ENCODE measurements at places on chromosomes 5 and 9.
A peak's percentile ranks its signal among the peaks of the same experiment; 100 is the strongest.

DNA sequence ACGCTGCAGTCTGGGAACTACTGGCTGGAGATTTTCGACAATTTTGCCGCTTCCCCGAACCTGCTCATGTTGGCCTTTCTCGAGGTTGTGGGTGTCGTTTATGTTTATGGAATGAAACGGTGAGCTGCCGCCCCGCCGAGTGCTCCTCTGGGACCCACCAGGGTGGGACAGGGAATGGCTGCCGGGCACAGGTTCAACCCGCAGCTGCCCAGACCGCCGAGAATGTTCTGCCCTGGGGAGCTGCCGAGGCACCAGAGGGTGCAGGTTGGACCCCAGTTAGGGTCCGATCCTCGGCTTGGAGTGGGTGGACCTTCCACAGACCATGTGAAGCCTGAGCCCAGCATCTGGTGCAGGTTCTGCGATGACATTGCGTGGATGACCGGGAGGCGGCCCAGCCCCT lies 19.1 kb downstream of the SLC6A18 start:
- no peak for DNase-seq

DNA sequence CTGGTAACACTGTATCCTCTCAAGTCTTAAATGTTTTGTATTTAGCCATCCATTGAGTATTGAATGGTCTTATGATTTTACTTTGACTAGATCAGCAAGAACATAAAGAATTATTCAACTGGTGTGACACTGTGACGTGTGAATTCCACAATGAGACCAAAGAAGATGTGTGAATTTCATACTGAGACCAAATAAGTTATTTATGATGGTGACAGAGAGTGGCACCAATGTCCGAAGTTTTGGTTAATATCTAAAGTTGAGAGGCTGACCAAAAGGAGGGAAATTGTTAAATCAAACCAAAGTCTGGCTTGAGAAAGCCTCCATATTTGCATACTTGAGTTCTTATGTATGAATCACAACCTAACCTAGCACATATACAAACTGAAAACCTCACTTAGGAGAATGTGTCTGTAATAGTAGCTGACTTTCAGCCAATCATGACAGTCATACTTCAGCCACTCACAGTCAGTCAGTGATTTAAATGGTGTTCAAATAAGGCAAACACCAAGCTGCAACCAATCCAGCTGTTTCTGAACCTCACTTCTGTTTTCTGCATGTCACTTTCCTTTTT lies 31.5 kb upstream of the FAM170A start:
- DNase-seq, result no peak

DNA sequence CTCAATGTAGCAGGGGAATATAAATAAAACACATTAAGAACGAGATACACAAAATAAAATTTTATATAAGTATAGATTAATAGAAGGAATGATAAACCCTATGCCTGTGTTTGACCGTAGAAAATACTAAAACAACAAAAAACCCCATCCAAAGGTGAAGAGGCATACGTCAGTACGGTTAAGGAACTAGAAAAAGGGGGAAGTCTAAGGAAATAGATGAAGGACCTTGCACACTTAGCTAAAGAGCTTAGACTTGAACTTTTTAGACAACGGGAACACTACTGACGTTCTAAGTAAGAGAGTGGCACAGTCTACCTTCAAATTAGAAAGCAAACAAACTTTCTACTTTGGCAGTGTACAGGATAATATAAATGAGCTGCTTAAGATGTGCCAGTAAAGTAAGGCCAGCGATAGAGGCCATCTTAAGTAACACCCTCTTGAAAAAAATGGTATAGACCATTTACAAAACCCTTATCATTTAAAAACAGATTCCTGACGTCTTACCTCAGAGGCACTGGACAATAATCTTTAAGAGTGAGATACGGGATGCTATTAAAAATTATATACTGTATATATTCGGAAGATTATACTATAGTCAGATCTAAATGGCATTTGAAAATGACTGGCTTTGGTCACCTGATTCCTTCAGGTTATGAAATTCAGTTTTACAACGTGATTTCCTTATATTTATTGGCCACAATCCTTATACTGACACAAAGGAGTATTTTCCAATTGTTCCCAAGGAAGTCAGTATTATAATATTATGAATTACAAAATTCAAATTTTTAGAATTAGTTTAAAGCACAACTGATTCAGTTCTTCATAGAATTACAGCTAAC lies 8.5 kb downstream of the PANK3 start:
- DNase-seq, result no peak

DNA sequence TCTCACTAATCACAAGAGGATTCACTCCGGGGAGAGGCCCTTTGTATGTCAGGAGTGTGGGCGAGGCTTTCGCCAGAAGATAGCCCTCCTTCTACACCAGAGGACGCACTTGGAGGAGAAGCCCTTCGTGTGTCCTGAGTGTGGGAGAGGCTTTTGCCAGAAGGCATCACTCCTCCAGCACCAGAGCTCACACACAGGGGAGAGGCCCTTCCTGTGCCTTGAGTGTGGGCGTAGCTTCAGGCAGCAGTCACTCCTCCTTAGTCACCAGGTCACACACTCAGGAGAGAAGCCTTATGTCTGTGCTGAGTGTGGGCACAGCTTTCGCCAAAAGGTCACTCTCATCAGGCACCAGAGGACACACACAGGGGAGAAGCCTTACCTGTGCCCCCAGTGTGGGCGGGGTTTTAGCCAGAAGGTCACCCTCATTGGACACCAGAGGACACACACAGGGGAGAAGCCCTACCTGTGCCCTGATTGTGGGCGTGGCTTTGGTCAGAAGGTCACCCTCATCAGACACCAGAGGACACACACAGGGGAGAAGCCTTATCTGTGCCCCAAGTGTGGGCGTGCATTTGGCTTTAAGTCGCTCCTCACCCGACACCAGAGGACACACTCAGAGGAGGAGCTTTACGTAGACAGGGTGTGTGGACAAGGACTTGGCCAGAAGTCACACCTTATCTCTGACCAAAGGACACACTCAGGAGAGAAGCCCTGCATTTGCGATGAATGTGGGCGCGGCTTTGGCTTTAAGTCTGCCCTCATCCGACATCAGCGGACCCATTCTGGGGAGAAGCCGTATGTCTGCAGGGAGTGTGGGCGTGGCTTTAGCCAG lies 27.8 kb downstream of the NUTM2F start:
- no peak for DNase-seq

GRCh38 chr9:133973111-133973790 lies 18.9 kb downstream of the VAV2 start:
- DNase-seq, result no peak

GRCh38 chr9:107154291-107154690 lies 128.8 kb upstream of the RAD23B start:
- no peak for DNase-seq

- DNase-seq, result no peak
These were observed 115.2 kb downstream of the SIL1 start for GRCh38 chr5:139082813-139083498.

- DNase-seq, result no peak
These were observed 22.1 kb upstream of the LRRC14B start for GRCh38 chr5:169071-169727.

GRCh38 chr5:157046041-157046440 lies 12.9 kb downstream of the HAVCR1 start:
- DNase-seq, result no peak

- DNase-seq, result no peak
These were observed 765.3 kb upstream of the GRAMD2B start for GRCh38 chr5:125657936-125658335.

DNA sequence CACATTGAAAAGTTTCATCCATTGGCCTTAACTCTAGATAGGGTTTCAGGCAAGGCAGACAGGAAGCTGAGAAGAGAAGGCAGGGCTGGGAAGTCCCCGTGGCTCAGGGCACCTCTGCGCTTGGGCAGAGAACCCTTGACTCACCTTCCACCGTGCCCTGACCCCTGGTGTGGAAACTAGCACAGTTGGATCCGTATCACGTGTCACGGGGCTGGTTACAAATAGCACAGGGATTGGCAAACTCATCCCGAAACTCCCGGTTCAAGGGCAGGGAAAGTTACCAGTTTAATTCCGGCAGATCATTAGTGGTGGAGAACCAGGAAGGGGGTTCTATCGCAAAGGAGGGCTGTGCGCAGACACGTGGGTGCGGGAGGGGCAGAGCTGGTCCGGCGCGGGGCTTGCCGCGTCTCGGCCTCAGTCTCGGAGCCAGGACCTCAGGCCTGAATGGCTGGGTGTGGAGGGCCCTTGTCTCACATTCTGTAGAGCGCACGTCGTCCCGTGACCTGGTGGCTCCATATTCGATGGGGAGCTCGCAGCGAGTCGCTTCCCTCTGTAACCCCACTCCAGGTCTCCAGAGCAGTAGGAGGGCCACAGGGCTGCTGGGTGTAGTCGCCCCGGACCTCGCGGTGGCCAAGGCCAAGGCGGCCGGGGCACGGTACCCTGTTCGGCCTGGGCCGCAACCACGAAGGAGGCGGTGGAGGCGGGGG lies 771 bp upstream of the TMEM171 start:
- no peak for DNase-seq

GRCh38 chr5:31217446-31217845 lies 24.0 kb downstream of the CDH6 start:
- DNase-seq, result no peak

GRCh38 chr9:33177639-33178038 lies 10.5 kb upstream of the B4GALT1 start:
- DNase-seq, result no peak

GRCh38 chr9:134601764-134602163 lies 39.8 kb upstream of the COL5A1 start:
- no peak for DNase-seq

- no peak for DNase-seq
These were observed 374.6 kb downstream of the OSTF1 start for GRCh38 chr9:75462866-75463265.

DNA sequence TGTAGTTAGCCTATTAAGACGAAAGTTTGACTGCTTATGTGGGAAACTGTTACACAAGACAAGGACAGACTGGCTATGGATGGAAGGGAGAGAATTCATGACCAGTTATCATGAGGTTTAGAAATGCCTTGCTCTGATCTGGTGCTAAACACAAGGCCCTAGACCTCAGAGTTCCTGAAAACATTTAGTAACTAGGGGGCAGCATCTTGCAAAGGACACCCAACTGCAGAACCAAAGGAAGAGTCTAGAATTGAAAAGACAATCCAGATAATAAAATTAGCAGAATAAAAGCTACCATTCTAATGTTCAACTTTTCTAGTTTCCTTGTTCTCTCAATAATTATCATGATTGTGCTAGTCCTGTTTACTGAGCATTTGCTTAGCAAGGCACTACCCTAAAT lies 130.5 kb upstream of the GPR151 start:
- DNase-seq, result peak; percentile 15

- no peak for DNase-seq
These were observed 3.2 kb upstream of the TENT4A start for GRCh38 chr5:6710070-6710469.

DNA sequence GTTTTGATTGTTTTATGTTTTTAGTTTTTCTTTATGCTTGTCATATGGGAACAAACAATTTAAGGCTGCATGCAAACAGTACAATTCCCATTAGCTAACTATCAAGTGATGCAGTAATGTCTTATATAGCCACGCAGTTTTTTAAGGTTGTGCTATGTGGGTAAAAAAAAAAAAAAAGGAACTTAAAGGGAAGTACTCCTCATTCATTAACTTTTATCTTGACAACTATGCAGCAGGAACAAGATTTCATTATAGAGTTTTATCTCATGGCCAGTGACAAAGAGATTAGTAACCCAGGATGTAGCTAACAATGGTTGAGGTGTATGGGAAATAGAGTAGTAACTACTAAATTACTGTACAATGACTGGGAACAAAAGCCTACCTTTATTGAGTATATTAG lies 1008.2 kb upstream of the CDH9 start:
- no peak for DNase-seq

DNA sequence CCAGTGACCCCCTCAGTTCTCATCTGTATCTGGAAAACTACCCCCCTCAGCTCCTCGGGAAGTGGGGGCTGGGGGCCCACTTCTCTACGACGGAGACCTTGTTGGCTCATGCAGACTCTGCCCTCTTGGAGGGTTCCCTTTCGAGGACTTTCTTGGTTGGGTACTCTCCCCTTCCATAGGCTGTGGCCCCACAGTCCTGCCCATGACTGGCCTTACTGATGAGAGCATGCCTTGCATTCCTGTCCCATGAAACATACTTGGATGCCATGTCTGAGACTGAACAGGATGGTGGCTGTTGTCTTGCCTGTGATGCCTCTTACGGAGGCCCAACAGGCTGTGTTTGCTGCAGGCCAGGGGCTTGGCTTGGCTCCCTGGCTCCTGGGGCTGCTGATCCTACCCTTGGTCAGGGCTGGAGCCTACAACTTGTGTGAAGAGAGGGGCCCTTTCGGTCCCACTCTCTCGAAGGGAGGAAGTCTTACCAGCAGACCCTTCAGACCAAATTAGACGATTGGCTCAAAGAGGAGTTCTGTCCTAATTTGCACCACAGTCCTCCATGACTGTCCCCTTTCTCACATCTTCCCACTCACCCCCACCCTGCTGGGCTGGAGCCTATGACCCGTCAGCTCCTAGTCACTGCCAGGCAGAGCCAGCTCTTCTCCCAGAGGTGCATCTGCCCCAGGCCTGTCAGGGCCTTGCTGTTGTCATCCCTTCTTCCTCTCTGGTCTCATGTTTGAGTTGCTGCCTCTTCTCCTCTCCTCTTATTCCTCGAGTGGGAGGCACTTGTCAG lies 109.9 kb downstream of the CACNA1B start:
- no peak for DNase-seq

GRCh38 chr9:13721481-13722235 lies 442.2 kb upstream of the MPDZ start:
- DNase-seq, result no peak

DNA sequence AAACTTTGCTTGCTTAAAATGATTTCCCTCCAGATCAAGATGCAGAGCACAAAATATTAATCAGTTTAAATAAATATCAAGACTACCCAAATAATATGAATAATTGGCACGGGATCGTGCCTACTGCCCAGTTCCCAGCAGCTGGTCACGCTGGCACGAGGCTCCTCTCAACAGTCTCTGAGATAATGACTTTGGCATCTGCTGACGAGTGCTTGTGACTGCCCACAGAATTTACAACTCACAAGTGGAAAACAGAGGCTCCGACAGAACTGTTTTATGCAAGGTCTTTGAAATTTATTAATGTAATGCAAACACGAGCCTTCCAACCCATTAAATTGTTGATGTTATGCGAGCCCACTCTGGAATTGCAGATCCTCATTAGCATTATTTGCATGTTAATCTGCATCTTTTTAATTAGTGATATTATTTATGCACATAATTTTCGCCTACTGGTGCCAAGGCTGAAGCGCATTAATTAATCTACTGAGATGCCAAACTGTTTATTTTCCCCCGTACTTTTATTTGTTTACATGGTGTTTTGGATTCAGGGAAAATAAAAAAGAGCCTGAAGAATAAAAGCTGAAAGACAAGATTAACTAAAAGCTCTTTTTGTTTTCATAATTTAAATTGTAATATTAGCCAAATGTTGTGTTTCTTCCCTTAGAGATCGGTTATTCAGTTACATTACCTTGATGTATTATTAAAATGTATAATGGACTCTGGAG lies 369.3 kb upstream of the IRX1 start:
- DNase-seq, result peak; percentile 25

GRCh38 chr9:18238752-18239447 lies 235.1 kb upstream of the ADAMTSL1 start:
- DNase-seq, result no peak
